ENCODE measurements at places on chromosomes 3 and 15.

- DNase-seq: no peak
Measured at GRCh38 chr3:188491276-188491687, 337.3 kb downstream of the LPP start.

- DNase-seq: no peak
Measured at GRCh38 chr3:59046839-59047238, 3.0 kb downstream of the CFAP20DC start.

GRCh38 chr3:11764931-11765363, 81.7 kb downstream of the TAMM41 start:
- DNase-seq: peak; percentile 31

DNA sequence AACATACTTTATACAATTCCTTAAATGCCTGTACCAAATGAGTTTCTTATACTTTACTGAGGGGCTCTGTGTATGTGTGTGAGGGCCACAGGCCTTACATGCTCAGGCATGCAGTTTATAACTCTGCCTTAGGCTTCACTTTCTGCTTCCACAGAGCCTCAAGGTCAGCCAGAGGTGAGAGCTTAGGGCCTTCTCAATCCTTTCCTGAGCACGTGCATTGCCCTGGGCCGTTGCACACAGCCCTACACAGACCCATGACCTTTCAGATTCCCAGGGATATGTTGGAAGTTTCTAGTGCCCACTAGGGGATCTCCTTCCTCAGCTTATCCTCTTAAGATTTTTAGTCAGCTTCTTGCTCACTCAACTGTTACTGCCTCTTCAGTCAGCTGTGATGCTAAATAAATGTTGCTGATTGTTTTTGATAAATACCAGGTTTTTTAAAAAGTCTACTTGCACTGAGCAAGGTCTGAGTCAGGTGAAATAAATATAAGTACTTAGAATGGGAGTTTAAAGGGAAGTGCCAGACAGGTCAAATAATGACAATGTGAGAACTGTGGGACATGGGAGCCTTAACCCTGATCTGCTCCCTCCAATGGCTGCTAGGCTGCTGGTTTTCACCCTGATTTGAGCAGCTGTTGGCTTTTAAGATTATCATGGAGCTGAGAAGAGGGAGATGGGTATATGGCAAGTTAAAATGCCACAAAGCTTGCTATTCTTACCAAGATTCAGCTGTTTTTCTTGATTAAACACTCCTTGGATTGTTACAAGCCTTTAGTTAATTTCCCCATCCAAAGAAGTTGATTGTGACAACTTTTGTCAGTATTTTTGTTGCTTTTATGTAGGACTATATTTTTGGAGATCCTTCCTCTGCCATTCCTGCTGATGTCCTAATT, 169.5 kb downstream of the PLD1 start:
- no peak for DNase-seq

DNA sequence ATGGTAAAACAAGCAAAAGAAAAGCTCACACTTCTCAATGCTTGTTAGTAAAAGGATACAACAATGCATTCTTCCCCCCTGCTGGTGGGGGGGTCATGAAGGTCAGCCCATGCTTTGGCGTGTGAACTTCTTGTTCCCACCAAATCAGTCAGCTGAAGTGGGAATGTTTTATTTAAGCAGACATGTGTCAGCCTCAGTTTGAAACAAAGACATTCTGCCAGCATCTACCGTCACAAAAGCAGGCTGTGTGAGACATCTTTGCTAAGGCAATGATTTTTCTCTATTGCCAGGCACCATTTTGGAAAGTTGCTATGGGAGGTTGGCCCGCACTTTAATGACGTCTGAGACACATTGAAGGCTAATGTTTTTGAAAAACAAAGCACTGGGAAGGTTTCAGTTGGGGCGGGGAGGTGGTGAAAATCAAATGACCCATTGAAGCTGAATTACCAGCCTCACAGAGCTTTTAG, 206.6 kb downstream of the TLE3 start:
- no peak for DNase-seq

- DNase-seq: no peak
Measured at GRCh38 chr3:195139876-195140240, 131.1 kb downstream of the XXYLT1 start.

DNA sequence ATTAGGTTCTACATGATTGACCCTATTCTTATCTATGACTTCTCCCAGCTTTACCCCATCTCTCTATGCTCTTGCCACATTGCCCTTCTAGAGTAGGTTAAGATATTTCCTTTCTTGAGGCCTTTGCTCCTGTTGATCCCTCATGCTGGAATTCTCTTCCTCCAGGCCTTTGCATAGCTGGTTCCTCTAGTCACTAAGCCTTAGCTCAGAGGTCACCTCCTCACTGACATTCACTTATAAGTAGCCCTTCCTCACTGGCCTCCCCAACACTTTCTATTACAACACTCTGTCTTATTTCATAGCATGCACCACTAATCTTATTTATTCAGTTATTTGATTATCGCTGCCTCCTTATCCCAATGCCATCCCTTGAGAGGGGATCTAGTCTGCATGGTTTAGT, 228.4 kb upstream of the COL8A1 start:
- no peak for DNase-seq

DNA sequence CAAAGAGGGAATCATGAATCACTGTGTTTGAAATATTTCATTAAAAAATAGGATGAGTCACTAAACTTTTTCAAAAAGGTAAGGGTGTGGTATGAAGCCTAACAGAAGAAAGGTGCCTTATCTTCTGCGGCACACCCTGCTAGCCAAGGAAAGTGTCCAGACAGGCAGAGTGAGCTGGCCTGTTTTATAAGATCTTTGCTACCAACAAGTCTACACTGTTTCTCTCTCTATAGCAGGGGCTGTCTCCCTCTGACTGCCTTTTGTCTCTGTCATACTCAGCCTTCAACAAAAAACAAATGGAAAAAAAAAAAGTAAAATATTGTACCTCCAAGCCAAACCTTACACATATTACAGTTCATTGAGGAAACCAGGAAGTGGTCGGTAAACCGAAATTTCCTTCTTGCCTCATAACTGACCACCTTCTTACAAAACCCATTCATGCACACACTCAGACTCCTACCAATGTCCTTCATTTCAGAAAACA, 9.1 kb downstream of the ZDHHC3 start:
- DNase-seq: no peak

DNA sequence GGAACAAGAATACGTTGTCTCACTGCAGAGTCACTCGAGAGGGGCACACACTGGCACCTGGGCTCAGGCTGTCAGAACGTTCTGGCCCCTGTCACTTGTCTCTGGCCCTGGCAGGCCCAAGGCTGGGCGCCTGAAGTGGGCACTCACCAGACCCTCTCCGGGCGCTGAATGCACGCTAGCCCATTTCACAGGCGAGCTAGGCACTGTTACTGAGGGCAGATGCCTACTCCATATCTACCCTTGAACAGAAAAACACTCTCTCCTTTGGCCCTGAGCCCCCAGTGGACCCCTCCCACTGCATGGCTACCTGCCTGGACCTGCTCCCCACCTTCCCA, 42.3 kb upstream of the IQSEC1 start:
- DNase-seq: no peak

DNA sequence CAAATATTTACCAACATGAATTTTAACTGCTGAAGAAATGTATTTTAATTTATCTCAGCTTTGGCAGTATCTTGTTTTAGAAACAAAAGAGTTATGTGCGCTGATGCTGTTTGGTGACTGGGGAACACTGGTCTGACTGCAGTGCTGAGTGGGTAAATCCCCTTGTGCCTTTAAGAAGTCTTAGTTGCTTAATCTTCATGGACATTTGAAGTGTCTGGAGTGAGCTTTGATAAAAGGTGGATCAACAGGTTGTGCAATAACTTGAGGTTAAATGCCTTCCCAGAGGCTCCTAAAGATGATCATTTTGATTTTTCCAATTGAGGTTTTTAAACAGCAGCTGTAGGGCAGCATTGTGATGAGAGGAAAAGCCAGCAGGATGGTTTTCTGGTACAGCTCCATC, 68.7 kb downstream of the TP63 start:
- DNase-seq: no peak

GRCh38 chr3:13506239-13506638, 26.1 kb downstream of the HDAC11 start:
- DNase-seq: no peak

DNA sequence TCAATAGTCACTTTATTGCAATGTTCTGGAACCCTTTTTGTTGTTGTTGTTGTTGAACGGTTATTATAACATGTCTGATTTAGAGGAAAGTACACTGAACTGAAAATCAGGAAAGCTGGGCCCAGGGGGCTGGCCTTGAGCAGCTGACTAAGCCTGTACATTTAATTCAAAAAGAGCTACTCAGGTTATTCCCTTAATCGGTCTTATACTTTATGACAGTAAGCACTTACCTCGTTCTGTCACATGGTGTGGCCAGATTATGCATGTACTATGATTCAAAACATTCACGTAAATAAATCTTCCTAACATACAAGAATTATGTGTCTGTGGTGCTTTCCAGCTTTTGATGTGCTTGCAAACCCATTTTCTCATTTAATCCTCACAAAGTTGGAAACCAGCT, 382.5 kb upstream of the TPRG1 start:
- DNase-seq: no peak

DNA sequence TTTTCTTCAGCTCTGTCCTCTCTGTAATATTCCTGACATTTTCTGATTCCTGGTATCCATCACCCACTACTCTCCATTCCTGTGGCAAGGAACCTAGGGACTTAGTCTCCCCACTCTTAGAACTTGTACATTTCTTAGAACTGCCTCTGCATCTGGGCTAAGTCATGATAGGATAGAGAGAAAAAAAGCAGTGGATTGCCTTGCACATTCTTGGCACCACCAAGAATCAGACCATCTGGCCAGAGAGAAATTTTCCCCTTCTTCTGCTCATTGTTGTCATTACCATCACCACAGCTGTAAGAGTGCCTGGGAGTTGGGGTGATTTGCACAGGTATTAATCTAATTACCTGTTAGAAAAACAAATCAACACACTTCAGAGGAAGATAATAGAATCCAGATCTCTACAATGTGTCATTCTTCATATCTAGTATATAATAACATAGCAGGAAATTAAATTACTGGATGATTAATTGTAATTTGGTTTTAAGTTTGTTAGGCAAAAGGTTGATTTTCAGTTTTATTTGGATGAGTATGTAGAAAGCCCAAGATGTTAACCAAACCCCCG, 264.8 kb upstream of the ZPLD1 start:
- DNase-seq: no peak

DNA sequence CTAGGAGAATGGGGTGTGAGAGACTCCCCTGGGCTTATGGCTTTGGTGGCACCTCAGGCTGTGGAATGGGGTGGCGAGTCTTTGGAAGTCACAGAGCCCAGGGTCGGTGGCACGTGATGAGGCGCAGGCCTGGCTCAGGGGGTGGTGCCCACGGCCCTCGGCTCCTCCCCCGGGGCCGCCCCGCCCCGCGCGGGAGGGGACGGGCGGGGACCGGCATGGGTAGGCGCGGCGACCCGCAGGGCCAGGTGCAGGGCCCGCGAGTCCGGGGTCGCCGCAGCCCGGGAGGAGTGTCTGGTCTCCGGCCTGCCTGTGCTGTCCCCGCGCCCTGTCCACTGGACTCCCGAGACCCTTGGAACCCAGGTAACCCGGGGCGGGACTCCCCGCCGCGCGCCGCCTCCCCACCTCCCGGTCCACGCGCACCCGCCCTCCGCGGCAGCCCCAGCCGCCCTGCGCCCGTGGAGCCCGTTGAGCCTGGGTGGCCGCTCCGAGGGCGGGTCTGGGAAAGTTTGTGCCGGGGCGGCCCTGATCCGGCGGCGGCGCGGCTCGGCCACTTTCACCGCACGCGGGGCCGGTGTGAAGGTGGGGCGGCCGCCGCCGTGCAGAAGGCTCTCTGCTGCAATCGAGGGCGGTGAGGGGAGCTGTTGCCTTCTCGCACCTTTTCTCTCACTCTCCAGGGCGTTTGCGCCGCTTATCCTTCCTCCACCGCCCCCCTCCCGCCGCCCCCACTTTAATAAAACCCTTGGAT, at the start of gene PAQR5:
Gene PAQR5 (plus strand): TSS at position 216 of the 745 bp plus-strand sequence. CDS start 61,169 bp downstream, outside the sequence.
- no peak for DNase-seq

DNA sequence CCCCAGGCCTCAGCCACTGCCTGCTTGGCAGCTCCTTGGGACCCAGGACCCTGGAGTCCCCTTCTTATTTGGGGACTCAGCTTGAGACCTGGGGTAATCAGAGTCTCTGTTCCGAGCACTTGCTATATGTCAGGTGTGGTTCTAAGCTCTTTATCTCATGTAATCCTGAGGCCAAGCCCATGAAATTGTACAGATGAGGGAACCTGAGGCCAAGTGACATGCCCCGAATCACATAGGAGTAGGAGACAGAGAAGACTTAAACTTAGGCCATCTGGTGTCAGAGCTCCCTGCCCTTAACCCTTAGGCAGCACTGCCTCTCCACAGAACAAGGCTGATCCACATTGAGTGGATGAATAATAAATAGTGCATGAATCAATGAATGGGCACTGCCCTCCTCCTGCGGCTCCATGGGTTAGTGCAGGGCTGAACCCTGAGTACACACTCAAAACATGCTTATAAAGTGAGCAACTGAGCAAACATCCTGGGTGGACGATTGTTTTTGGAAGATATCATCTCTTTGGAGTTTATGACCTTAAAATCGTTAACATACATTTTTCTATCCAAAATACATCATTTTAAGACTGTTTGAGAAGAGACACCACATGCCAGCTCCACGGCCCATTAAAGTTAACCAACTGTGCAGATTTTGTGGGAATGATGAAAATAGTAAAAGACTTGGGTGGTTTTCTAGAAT, 33.2 kb upstream of the IQSEC1 start:
- no peak for DNase-seq
